ENCODE measurements at places on chromosomes 1 and 21.

DNA sequence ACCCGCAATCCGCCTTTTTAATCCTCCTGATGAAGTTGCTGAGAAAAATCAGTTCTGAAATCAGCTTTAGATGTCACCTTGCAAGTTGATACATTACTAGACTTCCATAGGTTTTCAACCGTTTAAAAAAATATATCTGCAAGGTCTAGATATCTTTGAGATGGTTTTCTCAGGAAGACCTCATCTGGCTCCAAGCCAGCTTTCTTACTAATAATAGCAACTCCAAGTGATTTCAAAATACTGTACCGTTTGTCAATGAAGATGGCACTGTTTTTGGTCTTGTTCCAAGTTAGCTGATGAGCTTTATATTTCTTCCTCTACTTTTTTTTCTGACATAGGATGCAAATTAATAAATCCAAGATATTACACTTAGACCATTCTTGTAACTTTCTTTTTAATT, 40.3 kb downstream of the LRRC8C start:
- DNase-seq: no peak

- DNase-seq: no peak
These were observed 3.9 kb downstream of the SPEN start for GRCh38 chr1:15851210-15852035.

- no peak for DNase-seq
These were observed 103.9 kb upstream of the IRF2BP2 start for GRCh38 chr1:234713859-234714258.

- no peak for DNase-seq
These were observed 499 bp upstream of the CRTC2 start for GRCh38 chr1:153958961-153959260.

DNA sequence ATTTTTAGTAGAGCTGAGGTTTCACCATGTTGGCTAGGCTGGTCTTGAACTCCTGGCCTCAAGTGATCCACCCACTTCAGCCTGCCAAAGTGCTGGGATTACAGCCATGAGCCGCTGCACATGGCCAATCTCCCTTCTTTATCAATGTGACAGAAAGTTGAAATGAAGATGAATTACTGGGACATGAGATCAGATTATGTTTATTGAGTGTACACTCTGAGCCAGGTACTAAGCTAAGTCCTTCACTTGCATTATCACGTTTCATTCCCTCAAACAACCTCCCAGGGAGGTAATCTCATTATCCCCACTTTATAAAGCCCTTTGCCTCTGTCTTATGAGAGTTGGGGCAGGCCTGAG, 6.3 kb upstream of the CHI3L2 start:
- no peak for DNase-seq

DNA sequence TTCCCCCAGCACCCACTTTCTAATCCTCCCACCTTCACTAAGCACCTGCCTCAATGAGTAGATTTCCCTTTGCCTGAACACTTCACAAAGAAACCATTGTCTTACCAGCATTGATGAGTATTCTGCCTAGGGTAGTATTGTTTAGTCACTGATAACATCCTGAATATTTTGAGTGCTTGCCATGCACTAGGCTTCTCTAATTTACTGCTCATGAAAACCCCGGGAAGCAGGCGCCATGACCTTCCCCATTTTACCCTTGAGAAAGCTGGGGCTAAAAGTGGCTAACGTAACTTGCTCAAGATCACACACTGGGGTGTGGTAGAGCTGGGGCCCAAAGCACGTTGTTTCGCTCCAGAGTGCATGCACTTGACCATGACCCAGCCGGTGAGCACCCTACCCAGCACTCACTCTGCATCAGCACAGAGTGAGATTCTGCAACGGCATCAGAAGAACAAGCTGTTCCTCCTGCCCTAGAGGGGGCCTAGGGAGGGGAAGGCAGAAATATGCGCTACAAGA, 10.6 kb upstream of the F3 start:
- no peak for DNase-seq

DNA sequence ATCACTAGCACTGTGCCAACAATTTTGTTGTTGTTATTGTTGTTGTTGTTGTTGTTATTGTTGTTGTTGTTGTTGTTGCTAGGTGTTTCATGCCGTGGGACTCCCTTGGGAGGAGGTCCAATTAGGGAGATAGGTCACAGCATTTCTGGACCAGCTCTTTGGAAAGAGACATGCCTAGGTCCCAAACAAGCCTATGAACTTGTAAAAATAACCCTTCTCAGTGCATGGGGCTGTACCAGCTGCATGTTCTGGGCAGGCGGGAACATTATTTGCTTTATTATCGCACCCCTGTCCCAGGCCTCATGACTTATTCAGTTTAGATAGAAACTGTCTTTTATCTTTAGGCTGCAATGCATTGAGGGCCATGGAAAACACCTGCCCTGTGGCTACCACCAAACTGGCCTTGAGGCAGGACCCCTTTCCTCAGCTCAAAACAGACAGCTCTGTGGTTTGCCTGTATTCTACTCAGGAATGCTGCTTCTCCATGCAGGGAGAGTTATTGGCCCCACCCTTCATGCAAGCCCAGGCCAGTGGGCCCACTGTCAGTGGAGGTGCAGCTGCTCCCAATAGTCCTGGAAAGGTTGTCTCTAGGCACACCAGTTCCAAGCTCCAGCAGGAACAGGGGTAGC, 386.5 kb upstream of the BRINP3 start:
- no peak for DNase-seq

DNA sequence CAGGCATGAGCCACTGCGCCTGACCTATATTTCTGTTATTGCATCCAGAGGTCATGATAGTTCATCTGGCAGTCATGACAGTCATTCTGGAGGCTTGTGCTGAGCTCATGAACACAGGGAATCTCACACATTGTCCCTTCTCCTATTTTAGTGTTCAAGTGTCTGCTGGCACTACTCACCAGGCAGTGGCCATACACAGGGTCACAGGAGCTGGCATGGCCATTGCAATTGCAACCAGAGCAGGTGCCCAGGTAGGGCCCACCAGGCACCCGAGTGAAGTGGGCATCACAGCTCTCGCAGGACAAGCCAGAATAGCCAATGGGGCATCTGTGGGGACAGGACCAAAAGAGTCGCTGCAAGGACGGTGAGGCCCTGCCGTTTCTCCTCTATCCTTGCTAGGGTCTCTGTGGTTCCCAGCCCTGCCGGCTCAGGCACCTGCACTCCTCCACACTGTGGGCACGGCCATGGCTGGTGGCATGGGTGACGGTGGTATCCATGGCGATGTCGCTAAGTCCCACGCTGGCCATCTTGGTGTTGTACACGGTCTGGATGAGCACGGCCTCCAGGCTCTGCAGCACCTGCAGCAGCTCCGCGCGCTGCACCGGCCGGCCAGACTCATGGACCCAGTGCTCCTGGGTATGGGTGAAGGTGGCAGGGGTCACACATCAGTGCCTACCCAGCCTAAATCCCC, 57.0 kb downstream of the HSPG2 start:
- DNase-seq: no peak

DNA sequence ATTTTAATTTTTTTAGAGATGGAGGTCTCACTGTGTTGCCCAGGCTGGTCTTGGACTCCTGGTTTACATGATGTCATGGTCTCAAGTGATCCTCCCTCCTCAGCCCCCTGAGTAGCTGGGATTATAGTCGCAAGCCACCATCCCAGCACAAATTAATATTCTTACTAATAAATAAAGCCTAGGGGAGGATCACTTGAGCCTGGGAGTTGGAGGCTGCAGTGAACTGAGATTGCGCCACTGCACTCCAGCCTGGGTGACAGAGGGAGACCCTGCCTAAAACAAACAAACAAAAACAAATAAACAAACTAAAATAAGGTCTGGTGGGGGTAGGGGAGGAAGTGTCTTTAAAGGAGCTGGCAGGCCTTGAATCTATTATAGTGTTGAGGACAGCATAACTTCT, 8.7 kb upstream of the GADD45A start:
- no peak for DNase-seq

- no peak for DNase-seq
These were observed 992 bp upstream of the USP48 start for GRCh38 chr1:21783679-21784603.

GRCh38 chr1:206551986-206552326, 44.6 kb downstream of the RASSF5 start:
- peak; percentile 80 for DNase-seq

DNA sequence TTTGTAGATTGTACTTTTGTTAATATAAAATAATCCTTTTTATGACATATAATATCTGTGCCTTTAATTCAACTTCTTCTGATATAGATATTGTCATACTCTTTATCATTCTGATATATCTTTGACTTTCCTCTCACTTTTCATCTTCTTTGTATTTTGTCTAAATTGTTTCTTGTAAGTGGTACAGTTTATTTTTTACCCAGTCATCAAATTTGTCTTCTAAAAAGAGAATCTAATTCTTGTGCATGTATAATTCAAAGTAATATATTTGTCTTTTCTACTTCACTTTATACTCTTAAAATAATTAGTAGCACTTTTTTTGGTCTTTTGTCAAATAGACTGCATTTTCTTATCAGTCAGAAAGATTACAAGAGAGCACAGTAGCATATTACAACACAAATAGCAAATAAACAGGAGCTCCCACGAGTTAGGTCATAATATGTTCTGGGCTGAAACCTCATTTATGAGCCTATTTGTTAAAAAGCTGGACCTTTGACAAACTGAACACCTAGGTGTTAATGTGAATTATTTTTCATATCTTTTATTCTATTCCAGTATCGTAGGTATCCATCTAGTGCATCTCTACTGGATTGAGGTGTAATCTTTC, 379.7 kb upstream of the B3GALT2 start:
- DNase-seq: no peak

DNA sequence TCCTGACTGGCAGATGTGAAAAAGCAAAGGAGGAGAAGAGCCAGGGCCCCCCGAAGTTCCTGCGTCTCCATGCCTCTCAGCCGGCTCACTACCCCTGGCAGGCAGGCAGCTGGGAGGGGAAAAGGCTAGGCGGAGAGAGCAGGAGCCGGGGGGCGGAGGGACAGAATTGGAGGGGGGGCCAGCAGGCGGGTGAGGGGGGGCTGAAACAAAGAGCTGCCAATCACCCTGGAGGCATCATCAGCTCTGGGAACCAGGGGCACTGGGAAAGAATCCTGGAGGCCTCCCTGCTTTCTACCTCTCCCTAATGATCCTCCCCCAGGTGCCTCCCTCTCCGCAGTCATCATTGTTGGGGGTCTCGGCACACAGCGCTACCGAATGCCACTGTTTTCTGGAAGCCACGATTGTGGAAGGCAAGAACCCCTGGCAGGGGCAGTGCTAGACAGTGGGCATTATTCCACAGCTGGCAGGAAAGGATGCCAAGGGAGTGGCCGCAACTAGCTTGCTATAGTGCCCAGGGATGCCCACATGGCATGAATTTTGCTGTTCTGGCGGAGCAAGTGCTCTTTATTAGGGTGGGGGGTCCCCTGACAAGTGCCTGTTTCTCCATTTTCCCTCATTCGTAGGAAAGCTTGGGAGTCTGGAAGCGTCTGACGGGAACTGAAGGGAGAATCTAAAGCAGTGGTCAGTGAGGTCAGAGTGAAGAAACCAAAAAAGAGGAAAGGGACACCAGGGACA, at the start of gene THBS3:
Gene THBS3, minus strand, starts transcription at position 92 of the 735 bp plus-strand sequence. Its CDS starts 21 bp downstream, at position 71.
- DNase-seq: no peak

- no peak for DNase-seq
These were observed 177.4 kb upstream of the NRIP1 start for GRCh38 chr21:15241997-15242736.

GRCh38 chr1:101497881-101498559, 261.2 kb downstream of the S1PR1 start:
- DNase-seq: no peak

GRCh38 chr1:165645654-165646366, 14.8 kb downstream of the MGST3 start:
- DNase-seq: no peak

DNA sequence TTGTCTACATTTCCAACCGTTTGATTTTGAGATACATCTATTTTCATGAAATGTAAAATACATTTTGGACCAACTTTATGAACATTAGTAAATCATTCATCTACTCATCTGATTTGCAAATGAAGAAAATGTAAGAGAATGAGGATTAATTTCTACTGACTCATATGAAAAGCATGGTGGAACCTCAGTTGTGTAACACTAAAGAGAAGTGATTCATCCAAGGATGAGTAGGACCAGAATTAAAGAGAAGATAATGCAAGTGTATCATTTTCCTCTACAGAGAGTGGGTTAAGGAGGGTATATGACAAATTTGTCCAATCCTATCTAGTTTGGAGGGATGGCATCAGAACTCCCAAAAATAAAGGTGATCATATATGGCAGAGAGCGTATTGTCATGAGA, 1967.6 kb downstream of the MRPL39 start:
- DNase-seq: no peak

DNA sequence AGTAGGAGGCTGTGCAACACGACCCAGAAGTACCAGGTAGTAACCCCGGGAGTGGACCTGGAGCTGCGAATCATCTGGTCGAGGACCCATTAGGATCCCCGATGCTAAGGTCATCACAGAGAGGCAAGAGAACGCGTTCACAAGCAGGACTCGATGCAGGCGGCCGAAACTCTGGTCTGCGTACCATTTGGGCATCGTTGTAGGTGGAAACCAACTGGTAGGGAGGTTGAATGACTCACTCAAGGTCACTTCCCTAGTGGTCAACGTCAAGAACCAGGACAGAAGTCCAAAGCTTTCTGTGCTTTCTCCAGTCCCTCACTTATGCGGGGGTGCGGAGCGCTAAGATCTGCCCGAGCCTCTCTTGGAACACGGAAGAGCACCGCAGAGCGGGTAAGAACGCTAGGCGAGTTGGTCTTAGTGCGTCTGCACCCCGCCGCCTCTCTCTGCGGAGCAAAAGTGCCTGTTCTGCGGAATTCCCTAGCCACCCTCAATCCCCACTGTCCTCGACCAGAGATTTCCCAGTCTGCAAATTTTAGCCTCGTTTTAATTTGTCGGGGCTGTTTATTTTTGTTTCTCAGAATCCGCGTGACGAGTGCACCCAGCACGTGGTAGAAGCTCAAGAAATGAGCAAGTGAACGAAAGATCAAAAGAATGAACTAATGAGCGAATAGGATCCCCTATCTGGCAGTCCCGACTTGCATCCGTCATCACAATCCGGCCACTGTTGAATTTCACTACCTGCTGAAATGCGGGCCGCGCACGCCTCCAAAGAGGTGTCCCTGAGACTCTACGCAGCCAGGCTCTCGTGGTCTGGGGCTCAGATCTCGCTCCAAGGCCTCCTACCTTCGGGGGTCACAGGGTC, 12.2 kb downstream of the HLX start:
- DNase-seq: no peak

- DNase-seq: no peak
These were observed 22.1 kb upstream of the CITED4 start for GRCh38 chr1:40884055-40884795.

GRCh38 chr1:204128464-204128963, 23.3 kb downstream of the ETNK2 start:
- DNase-seq: no peak

GRCh38 chr1:83499998-83500397, 498.9 kb downstream of the TTLL7 start:
- DNase-seq: no peak

DNA sequence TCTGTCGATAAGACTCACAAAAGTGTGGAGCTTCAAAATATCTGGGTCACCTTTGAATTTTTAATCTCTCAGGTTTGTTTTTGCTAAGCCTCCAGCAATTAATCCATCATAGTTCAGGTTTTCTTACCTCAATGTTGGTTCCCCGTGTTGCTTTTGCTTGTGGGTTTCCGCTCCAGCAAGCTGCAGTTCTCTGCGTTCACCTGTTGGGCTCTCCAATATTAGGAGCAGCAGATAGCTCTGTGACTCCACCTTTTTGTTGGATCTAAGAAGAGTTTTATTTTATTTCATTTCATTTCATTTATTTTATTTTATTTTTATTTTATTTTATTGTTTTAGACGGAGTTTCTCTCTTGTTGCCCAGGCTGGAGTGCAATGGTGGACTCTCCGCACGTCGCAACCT, 335.5 kb downstream of the COL11A1 start:
- DNase-seq: no peak

Data from effector memory CD4-positive, alpha-beta T cell (primary cell).